Aorta (tissue), 5 donors: ENCODE measurements at places on chromosomes 4 and X. TPM values are rescaled to one million over a fixed set of nuclear protein-coding genes. Genes with fewer than 3 reads are reported as not detected.

CXCL5 gene
- polyA plus RNA-seq: 0.05 TPM

OTC gene
- polyA plus RNA-seq: 3.3 TPM

SOD3 gene
- polyA plus RNA-seq: 108 TPM

XG gene
- polyA plus RNA-seq: 4.4 TPM

GLRA3 gene
- not detected for polyA plus RNA-seq
